ENCODE measurements at places on chromosomes 2 and 18. TPM values are rescaled to one million over a fixed set of nuclear protein-coding genes. Genes with fewer than 3 reads are reported as not detected.
A peak's percentile ranks its signal among the peaks of the same experiment; 100 is the strongest.

The WDR35 gene
- 8.1 TPM for total RNA-seq

The RTP5 gene
- total RNA-seq, result not detected

The COLEC11 gene
- total RNA-seq, result not detected

DNA sequence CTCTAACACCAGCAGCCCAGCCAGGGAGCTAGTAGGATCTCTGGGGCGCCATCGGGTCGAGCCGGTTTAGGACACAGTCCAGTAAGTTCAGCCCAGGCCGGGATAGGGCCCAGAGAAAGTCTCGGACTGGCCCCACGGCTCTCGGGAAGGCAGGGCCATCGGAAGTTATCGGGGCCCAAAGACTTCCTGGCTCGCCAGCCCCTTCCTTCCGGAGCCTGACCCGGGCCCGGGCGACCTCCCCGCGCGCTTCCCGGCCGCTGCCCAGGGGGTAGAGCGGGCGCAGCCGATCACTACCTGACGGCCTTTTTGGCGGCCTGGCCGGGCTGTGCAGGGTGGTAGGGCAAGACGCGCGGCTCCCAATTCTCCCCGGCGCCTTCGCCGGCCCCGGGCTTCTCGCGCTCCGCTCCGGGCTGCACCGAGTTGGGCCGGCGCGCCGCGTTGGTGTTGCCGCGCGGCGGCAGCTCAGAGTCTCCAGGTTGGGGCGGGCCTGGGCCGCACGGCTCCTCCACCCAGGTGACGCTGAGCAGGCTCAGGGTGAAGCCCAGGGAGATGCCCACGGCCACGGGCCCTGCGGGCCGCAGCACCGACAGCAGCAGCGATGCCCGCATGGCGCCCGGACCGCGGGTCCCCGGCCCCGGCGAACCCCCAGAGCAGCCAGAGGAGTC is 546 bp downstream of the CHPF start:
- DNase-seq, result peak; percentile 55

GRCh38 chr2:231068525-231069222 is 12.0 kb downstream of the PSMD1 start:
- peak; percentile 45 for DNase-seq

- no peak for DNase-seq
Observed at GRCh38 chr2:218605432-218605831, 2.3 kb upstream of the PLCD4 start.

GRCh38 chr2:200090683-200091082 is 135.3 kb downstream of the MAIP1 start:
- no peak for DNase-seq

DNA sequence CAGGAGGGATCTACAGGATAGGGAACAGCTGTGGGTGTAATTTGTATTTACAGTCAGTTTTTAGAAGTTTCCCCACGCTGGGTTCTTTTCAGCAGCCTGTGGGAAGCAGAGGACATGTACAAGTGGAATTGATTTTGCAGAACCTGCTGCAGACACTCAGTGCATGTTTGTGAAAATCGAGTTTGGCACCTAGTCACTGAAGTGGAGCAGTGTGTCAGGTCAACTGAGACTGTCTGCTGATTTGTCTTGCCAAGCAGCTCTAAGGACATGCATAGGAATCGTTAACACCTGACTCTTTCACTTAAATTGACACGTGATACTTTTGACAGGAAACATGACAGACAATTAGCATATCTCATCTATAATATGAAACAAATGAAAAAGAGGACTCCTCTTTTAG is 416.6 kb downstream of the TMX3 start:
- no peak for DNase-seq

DNA sequence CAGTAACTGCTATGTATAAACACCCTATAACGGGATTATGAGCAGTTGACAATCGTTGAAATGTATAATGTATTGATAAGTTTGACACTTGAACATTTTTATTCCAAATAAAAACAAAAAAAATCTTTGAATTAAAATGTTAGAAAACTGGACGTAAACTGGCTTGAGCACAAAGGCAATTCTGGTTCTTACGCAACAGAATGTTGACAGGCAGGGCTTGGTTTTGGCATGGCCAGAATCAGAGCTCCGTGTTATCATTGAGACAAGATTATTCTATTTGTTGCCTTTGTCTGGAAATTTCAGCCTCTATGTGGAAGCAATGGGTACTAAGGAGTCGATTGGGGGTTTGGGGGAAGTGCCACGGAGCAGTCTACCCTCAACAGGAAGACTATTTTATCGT is 1028.6 kb upstream of the ZEB2 start:
- no peak for DNase-seq

GRCh38 chr2:30915486-30915885 is 108.2 kb upstream of the CAPN13 start:
- DNase-seq, result peak; percentile 69
